ENCODE measurements at places on chromosomes 5 and 9.

- DNase-seq, result peak; percentile 32
These were observed 64.0 kb upstream of the FYB1 start for GRCh38 chr5:39283231-39283818.

GRCh38 chr5:143638654-143639053 is 173.3 kb upstream of the HMHB1 start:
- no peak for DNase-seq

- no peak for DNase-seq
These were observed 21.8 kb upstream of the PPP2CA start for GRCh38 chr5:134247428-134248224.

- no peak for DNase-seq
These were observed 269.4 kb upstream of the PANK3 start for GRCh38 chr5:168848569-168848968.

DNA sequence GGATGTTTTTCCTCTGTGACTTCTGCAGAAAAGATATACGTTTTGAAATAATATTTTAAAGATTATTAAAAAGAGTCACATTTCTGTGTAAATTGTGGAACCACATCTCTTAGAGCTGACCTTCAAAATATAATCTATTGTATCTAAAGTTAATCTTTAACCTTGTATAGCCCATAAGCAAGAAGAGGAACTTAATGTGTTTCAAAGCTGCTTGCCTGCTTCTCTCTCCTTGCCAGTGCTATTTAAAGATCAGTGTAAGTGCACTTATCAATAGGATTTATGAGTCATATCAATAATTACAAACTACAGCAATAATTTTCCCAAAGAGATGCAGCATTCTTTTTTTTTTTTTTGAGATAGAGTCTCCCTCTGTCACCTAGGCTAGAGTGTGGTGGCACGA is 29.4 kb upstream of the GDA start:
- DNase-seq, result no peak

GRCh38 chr9:749716-750115 is 91.8 kb upstream of the DMRT1 start:
- DNase-seq, result no peak
